Panc1 (cell line): ENCODE measurements at places on chromosomes 4 and X.

DNA sequence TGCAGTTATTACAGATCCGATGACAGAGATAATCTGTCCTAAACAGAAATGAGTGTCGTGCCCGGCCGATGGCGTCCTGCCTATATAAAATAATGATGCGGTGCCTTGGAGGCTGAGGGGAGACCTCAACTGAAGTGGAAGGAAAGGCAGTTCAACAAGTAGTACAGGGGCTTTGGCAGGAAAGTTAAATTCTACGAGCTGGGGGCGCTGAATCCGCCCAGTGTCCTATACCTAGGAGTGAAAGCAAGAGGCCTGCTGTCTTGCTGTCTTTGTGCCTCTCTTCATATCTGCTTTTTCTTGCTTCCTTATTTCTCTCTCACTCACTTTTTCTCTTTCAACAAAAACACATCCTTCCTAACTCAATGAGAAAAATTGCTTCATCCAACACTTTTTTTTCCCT is 82.2 kb upstream of the PRPS2 start:
- DNase-seq: no peak

GRCh38 chr4:110597582-110597981 is 25.3 kb downstream of the PITX2 start:
- DNase-seq: no peak

- peak; percentile 5 for DNase-seq
These were observed 92.8 kb downstream of the CBR4 start for GRCh38 chr4:168917138-168917779.

DNA sequence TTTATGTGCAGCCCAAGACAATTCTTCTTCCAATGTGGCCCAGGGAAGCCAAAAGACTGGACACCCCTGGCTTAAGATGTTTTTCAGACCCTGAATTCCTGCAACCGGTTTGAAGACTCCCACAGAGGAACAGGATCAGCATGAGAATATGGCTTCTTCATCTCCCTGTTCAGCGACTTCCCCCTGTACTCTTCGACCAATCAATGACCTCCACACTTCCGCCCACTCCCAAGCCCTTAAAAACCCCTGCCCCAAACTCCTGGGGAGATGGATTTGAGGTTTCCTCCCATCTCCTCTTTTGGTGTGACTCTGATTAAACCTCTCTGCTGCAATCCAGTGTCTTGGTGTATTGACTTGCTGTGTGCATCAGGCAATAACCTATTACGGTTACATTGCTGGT is 344.4 kb downstream of the NR3C2 start:
- no peak for DNase-seq

DNA sequence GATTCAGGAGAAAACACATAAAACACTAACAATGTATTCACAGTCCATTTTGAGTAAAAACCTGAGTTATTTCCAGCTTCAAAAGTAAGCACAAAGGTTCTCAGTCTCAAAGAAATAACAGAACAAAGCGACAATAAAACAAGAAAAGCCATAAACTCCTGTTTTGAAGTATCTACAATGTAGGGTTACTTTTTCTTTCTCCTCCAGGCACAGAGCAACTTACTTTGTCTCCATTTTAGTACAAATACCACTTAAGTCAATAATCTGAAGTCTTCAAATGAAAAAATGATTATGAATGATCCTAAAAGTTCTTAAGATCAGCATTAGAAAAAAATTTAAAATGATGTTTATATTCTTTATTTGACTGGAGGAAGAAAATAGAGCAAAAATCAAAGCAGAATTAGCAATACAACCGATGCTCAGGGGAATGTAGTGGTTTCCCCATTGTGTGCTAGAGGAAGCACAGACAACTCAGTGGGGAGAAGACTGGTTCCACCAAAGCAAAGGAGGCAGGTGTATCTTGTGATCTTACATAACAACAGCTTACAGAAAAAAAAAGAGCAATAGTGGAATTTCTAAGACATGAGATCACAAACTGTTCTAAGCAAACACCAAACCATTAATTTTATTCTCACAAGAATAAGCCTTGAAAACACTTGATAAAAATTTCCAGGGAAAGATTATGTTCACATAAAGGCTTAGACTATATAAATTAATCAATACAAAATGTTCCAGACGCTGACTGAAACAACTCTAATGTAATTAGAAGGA is 35.1 kb downstream of the EPHA5 start:
- DNase-seq: no peak

DNA sequence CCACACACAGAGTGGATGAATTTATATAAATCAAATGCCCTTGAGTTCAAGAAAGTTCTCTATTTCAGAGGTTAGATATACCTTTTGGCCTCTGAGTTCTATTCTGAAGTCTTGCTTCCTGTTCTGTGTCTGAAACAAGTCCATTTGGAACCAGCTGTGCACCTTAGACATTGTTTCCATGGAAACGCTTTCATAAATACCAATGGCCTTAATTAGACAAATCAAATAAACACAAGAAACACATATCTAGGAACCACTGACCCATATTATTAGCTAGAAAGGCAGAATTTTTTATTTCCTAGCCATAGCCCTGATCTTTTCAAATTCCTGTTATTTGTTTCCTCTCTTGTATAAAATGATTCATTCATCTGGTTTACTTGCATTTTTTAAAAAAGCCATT is 8.4 kb upstream of the C4orf54 start:
- DNase-seq: no peak

DNA sequence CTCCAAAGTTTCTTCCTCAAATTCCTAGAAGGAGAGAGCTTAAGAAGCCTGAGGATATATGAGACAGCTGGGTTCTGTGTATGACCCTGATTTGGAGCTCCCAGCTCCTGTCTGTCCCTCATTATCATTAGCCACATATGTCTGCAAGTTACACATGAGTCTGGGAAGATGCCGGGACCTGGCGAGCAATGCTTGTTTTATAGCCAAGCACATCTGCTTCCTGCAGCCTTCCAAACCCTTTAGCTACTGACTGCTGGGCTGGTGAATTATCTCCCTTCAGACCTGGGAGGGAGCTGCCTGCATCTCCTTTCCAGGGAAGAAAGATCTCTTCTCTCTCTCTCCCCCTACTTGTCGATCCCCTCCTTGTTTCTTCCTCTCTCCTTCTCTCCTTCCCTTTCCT is 556.7 kb upstream of the BOD1L1 start:
- DNase-seq: no peak

DNA sequence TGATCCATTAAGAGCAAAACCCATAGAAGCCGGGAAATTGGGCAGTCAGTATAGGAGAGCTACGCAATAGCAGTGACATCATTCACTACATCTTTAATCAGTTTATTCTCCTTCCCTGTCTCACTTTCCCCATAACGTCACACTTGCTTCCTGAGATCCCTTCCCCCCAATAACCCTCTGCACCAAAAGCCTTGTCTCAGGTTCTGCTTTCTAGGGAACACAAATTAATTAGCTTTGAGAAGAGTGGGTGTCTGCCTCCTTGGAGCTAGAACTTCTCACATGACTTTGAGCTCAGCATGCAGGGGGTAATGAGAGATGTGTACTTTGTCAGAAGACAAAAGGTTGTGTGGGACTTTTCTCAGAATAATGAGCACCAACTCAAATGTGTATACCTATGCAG is 128.3 kb upstream of the MAOA start:
- no peak for DNase-seq

DNA sequence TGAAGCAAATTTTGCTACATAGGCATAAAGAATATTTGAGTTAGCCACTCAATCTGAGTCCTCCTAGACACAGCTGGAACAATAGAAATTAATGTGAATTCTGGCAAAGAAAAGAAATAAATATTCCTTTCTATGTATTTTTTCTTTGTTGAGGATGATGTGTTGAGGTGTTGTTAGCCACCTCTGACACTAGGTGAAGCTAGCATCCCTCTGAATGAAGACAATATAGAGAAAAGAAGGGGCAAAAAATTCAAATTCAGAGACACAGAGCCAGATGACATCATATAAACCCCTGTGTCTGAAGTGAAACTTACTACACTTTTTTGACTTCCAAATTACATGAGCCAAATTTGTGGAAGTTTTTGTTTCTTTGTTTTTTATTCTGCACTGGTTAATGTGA is 34.6 kb upstream of the TMPRSS11D start:
- no peak for DNase-seq
